ENCODE measurements at places on chromosomes 7 and 10. TPM values are rescaled to one million over a fixed set of nuclear protein-coding genes. Genes with fewer than 3 reads are reported as not detected.

DNA sequence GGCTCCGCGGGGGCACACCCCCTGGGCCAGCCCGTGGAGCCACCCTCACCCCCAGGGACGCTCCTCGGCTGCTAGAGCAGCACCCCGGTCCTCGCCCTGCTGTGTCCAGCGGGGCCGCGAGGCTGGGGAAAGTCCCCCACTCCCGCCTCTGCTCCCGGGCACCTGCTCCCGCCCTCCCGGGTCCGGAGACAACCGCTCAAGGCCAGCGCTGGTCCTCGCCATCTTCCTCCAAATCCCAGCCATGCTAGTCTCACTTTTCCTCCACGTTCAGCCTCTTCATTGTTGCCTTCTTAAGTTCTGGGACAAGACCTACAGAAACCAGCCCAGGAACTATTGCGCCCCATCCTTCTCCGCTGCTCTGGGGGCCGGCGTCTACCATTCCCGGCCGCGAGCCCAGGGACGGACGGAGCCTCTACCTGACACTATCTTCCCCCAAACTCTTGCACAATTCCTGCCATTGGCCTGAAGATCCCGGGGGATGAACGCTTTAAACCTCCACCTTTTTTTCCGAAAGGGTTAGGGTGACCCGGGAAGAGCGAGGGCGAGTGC is 4.8 kb upstream of the KCP start:
- DNase-seq: no peak

DNA sequence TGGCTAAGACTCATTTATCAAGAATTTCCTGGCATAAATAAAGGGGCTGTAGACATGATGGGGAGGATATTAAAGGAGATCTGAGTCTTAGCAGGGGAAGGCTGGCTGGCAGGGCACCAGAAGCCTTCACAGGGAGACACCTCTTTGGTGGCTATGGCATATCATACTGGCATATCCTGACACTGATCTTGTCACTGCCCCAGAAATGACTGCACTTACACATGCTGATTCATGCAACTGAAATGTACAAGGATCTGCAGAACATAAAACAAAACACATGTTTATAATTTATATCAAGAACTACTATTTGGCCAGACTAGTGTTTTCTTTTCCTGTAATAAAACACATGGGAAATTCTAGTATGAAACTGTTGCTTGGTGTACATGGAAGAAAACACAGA is 5.5 kb upstream of the LIPN start:
- DNase-seq: no peak

DNA sequence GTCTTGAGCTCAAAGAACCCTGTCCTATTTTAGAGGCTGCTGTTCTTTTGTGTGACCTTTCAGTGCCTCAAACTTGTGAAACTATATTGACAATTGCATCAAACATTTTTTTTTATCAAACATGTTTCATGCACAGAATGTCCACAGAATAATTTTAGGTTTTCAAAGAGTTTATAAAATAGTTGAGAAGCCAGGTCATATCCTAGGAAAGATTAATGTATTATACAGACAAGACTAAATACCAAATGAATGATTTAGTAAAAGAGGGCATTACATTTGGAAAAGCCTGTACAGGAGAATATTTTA is 67.0 kb downstream of the CDK6 start:
- DNase-seq: no peak

GRCh38 chr7:139124084-139124914 is 14.8 kb upstream of the ZC3HAV1 start:
- no peak for DNase-seq

DNA sequence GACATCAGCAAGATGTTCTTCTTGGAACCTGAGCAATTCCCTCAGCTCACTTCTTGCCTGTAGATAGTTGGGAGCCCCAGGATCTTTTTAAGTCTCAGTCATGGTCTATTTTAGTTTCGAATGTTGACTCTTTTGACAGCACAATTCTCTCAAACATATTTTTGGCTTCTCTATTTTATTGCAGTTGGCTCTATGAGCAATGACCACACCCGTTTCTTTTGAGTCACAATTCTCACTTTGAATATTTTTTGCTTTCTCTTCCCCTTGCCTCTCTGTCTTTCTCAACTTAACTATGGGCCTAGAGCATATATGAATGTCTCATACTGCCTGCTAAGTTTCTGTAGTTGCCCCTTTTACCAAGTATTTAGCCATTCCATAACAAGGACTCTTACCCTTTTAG is 222.8 kb downstream of the PTN start:
- DNase-seq: no peak

GRCh38 chr10:4670737-4671136 is 155.3 kb upstream of the AKR1E2 start:
- DNase-seq: no peak

DNA sequence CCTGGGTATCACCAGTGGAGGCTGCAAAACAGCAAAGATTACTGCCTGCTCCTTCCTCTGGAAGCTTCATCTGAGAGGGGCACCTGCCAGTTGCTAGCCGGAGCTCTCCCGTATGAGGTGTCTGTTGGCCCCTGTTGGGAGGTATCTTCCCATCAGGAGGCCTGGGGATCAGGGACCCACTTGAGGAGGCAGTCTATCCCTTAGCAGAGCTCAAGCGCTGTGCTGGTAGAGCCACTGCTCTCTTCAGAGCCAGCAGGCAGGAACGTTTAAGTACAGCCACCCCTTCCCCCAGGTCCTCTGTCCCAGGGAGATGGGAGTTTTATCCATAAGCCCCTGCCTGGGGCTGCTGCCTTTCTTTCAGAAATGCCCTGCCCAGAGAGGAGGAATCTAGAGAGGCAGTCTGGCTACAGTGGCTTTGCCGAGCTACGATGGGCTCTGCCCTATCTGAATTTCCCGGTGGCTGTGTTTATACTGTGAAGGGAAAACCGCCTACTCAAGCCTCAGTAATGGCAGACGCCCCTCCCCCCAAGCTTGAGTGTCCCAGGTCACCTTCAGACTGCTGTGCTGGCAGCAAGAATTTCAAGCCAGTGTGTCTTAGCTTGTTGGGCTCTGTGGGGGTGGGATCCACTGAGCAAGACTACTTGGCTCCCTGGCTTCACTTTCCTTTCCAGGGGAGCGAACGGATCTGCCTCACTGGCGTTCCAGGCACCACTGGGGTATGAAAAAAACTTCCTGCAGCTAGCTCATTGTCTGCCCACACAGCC is 19.6 kb downstream of the SEMA3E start:
- DNase-seq: no peak

- no peak for DNase-seq
These were observed 191.2 kb downstream of the PTPRN2 start for GRCh38 chr7:158396301-158396905.

- DNase-seq: no peak
These were observed 484.6 kb downstream of the PLXNA4 start for GRCh38 chr7:132091706-132092105.

DNA sequence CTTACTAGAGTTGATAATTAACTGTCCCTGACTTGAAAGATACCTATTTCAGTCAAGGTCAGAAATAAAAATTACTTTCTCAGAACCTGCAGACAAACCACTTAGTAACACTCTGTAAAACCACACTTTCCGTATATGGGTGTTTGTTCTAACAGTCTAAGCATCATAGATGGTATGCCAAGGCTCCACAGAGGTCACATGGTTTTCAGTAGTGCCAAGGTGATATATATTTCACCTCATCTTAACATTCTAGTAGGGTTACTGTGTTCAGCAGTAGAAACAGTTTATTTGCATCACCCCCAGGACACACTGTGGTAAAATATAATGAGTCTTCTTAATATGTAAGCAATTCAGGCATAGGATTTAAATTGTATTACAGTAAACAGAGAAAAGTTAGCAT is 61.5 kb downstream of the KCND2 start:
- DNase-seq: no peak

- no peak for DNase-seq
These were observed 73.2 kb downstream of the SORBS1 start for GRCh38 chr10:95487994-95488393.

DNA sequence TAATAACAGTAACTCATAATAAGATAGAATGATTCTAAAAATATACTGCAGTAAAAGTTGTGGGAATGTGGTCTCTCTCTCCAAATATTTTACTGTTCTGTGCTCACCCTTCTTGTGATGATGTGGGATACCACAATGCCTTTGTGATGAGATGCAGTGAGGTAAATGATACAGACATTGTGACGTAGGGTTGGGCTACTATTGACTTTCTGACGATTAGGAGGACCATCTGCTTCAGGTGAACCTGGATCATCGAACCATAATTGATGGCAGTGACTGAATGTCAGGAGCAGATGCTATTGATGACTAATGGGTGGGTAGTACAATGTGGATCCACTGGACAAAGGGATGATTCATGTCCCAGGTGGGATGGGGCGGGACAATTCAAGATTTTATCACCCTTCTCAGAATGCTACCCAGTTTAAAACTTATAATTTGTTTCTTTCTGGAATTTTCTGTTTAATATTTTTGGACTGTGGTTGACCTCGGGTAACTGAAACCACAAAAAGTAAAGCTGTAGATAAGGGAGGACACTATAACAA is 73.9 kb upstream of the ARMC3 start:
- no peak for DNase-seq

EZH2 gene
- 0.99 TPM for total RNA-seq

CYP2C18 gene
- total RNA-seq: not detected

WEE2 gene
- total RNA-seq: not detected

PON1 gene
- not detected for total RNA-seq

TPK1 gene
- total RNA-seq: 3.5 TPM

HDAC9 gene
- 39.6 TPM for total RNA-seq
